ENCODE measurements at places on chromosomes 5 and 9. TPM values are rescaled to one million over a fixed set of nuclear protein-coding genes. Genes with fewer than 3 reads are reported as not detected.
A peak's percentile ranks its signal among the peaks of the same experiment; 100 is the strongest.

GRCh38 chr5:71633255-71634155, 46.4 kb downstream of the MCCC2 start:
- no peak for DNase-seq

- DNase-seq = peak; percentile 36
These were observed 90.6 kb upstream of the OSMR start for GRCh38 chr5:38755181-38755580.

DNA sequence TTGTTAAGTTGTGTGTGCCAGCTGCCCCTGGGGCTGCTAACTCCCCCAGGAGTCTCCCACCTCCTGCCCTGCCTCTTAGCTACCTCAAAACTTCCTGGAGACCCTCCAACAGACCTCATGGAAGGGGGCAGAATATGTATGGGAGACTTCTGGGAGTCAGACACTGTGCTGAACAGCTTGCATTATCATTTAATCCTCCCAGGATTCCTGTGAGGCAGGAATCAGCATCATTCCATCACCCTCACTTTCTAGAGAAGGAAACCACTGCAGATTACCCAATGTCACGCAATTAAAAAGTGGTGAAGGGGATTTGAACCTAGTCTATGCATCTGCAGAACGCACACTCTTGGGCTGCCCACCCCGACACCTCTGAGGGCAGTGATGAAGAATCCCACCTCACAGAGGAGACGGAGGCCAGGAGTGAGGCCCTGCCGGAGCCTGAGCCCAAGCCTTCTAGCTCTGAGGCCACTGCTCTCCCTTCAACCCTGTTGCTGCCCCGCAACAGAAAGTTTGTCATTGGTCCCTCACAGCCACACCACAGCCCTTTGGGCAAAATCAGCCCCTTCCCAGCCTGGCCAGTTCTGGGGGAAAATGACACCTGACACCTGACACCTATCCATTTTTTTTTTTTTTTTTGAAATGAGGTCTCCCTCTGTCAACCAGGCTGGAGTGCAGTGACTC, 30.3 kb upstream of the IL17B start:
- peak; percentile 82 for DNase-seq

DNA sequence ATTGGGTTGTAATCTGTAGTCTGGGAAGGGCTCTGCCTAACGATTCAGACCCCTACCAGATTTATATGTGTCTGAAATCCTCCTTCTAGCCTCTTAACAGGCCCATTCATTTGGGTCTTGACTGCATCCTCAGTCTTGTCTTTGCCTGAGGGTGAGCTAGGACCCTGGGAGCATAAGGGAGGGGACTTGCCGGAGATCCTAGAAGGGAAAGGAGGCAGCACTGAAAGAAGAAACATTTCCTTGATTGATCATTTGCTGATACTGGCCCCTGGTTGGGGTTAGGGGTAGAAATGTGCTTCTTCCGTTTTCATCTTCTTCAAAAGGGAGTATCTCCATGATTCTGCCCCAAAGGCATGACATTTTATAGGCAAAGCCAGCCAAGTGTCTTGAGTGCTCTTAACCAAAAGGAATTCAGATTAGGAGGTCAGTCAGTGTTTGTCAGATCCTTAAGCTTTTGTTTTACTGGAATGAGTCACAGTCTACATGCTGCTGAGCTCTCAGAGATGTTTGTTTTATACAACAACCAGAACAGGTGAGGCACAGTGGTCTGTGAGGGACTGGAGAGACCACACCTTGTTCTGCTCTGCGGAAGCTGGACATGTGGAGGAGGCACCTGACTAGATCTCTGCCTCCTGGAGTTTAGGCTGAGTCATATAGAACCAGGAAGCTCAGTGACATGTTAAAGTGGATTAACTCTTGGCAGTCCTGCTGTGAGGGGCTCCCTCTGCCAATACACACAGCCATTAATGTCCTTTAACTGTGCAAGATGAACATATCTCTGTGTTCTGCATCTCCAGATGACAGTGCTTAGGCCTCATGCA, 37.7 kb downstream of the PCDHAC2 start:
- DNase-seq = no peak

- DNase-seq = no peak
These were observed 49.9 kb upstream of the DAPK1 start for GRCh38 chr9:87447547-87448432.

GRCh38 chr5:127324756-127325155, 34.2 kb downstream of the MEGF10 start:
- no peak for DNase-seq

- DNase-seq = no peak
These were observed 2.5 kb upstream of the ACTL7A start for GRCh38 chr9:108859459-108860114.

Gene BHMT2
- total RNA-seq = 34.5 TPM

DNA sequence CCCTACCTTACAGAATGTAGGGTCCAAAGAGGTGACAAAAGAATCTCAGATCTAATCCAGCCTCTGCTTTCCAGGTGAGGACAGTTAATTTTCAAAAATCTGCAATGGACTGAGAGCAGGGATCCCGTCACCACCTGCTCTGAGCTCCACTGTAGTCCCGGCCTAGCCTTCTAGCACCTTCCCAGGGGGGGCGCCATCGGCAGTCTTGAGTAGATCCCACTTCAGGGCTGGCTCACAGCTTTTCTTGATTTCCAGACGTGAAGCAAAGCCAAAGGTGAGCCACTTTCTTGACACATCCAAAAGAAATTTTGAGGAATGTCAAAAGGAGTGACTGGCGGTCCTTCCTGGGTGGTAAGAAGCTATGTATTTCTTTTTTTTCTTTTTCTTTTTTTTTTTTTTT, 114.1 kb downstream of the SYK start:
- peak; percentile 20 for DNase-seq

- DNase-seq = no peak
These were observed 347.9 kb upstream of the SEMA6A start for GRCh38 chr5:116922532-116922931.

GRCh38 chr9:113502427-113503034, 39.0 kb downstream of the RGS3 start:
- DNase-seq = no peak

GRCh38 chr5:74862221-74862620, 4.0 kb downstream of the FAM169A start:
- no peak for DNase-seq

Gene SETD9
- total RNA-seq = 9.3 TPM

Gene OR1J4
- not detected for total RNA-seq

- DNase-seq = peak; percentile 12
These were observed 131.8 kb downstream of the ADAMTSL1 start for GRCh38 chr9:18605766-18606180.

DNA sequence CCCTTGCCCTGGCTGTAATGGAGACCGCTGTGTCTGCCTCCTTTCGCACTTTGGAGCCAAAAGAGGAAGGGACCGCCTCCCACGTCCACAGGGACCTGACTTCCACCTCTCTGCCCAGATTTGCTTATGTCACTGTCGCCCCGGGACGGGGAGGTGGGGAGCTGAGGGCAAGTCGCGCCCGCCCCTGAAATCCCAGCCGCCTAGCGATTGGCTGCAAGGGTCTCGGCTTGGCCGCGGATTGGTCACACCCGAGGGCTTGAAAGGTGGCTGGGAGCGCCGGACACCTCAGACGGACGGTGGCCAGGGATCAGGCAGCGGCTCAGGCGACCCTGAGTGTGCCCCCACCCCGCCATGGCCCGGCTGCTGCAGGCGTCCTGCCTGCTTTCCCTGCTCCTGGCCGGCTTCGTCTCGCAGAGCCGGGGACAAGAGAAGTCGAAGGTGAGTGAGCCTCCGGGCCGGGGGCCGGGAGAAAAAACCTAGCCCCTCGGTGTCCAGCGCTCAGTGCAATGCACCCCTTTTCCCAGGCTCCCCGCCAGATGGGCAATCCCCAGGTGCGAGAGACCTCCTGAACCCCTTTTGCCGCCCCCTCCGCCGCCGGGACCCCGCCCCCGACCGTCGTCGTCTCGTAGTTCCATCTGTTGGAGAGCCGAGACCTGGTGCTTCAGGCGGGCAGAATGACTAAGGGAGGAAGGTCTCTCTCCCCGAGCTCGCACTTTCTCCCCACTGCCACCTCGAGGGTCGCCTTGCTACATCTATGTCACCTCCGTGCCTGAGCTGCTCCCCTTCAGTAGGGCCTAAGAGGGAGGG, at the start of gene GPX3:
GPX3 (plus strand) TSS at position 288 of the 807 bp plus-strand sequence; CDS start at position 352, 64 bp downstream.
- peak; percentile 67 for DNase-seq

Gene OR13C5
- not detected for total RNA-seq

GRCh38 chr5:150339165-150339564, 18.3 kb upstream of the TCOF1 start:
- DNase-seq = no peak

DNA sequence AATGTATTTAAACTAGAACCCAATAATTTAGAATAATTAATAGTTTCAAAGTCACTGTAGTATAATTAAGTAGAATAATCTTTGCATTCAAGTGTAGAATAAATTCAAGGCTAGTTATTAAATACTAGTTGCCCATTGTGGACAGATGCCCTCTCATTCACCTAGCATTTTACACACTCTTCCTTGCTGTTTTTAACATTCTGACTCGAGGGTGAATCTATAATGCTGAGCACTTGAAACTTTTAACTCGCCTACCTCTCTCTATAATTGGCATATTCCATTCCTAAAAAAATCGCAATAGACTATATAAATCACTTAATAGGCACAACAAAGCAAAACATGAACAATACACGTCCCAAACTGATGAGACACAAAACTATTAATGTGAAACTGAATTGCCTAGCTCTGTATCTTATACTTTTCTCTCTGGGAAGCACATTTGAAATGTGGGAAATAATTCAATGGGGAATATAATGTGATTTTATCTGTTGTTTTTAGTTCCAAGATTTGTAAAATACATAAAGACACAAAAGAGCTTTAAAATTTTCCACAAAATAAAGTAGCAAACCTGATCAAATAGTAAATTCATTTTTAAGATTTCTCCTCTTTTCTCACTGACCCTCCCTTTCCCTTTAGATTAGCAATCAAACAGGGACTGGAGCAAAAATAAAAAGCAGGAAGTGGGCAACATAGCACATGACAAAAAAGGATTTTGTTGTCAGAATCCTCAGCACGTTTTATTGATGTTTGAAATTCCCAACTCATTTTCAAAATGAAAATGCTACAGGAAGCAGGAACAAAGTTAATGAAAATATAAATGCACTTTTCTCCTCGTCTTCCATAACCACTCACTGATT, 295.6 kb downstream of the PDE4D start:
- no peak for DNase-seq

GRCh38 chr9:128945798-128946501, 1.5 kb downstream of the DOLK start:
- DNase-seq = no peak

Gene CD180
- total RNA-seq = not detected

DNA sequence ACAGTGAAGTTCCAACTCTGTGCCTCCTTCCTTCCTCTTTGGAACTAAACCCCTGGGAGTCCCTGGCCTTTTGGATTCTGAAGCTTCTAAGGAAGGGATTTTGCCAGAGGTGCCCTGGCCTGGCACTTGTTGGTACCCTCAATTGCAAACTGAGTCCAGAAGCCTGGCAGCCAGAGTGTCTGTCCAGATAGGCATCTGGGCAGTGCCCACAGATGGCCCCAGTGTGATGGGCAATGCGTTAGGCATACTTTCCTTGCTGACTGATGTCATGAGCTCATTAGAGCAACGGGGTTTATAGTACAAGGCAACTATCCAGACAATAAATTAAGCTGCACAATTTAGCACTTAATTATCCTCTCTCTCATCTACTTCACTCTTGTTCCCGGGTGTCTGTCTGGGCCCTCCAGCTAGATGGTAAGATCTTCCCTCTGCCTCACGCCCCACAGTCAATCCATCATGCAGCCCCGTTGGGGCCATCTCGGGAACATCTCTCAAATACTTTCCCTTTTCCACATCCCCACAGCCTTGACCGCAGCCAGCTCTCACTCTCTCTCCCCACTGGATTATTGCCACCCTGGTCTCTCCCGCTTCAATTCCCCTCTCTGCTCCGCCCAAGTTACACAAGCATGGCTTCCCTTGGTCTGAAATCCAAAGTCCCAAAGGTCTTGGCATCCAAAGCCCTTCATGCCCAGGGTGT, 157.5 kb upstream of the SMIM23 start:
- DNase-seq = no peak

Gene ARL14EPL
- not detected for total RNA-seq
